ENCODE measurements at places on chromosomes 3 and 15.

DNA sequence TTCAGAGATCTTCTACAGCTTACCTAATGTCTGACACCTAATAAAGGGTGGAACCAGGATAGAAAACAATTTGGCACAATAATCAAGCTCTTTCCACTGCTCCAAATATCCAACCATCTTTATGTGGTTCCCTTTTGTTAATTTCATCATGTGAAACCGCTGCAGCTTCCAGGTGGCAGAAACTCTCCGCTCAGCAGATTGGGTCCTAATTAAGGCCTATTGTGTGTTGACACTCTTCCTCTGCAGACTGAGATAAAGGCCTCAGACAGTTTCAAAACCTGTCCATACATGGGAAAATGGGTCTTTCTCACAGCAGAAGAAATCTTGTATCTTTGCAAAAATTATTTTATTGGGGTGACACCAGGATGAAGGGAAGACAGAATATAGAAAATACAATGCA is 1002.4 kb upstream of the SEMA6D start:
- DNase-seq, result no peak

GRCh38 chr3:14334136-14334535 is 68.3 kb upstream of the SLC6A6 start:
- no peak for DNase-seq

GRCh38 chr15:28094732-28095521 is 4.2 kb downstream of the OCA2 start:
- DNase-seq, result peak; percentile 81

DNA sequence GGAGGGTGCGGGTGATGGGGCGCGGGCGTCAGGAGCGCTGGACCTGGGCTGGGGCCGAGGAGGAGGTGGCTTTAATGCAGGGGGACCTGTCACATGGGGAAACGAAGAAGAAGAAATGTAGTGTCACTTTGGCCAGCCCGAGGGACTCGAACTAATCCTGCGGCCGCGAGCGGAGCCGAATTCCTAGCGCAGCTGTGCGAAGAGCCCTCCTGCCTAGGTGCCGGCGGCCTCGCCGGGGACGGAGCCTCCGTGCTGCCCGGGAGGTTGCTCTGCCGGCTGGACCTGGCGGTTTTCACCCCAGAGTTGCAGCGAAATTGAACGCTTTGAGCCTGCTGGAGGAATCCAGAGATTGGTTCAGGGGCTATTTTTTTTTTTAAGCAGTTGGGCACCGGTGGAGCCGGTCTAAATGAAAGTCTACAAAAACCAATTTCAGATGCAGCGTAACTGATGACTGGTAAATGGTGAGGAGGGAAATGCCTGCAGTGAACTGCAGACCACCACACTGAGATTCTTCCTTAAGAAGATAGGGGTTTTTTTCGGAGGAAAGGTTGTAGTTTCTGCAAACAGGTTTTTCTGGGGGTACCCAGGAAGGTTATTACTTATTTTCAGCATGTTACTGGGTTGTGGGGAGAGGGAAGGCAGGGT is 662 bp downstream of the TMEM108 start:
- peak; percentile 84 for DNase-seq

GRCh38 chr3:142152384-142152783 is 3.0 kb upstream of the TFDP2 start:
- DNase-seq, result peak; percentile 58

GRCh38 chr3:36765104-36765503 is 751 bp upstream of the DCLK3 start:
- DNase-seq, result peak; percentile 59

- DNase-seq, result peak; percentile 68
Measured at GRCh38 chr3:47612178-47612577, 33.5 kb upstream of the CSPG5 start.

GRCh38 chr15:47609693-47610092 is 107.6 kb upstream of the SEMA6D start:
- no peak for DNase-seq

GRCh38 chr15:99466701-99467337 is 99.0 kb upstream of the MEF2A start:
- peak; percentile 65 for DNase-seq

GRCh38 chr3:41148478-41148877 is 50.8 kb upstream of the CTNNB1 start:
- no peak for DNase-seq

DNA sequence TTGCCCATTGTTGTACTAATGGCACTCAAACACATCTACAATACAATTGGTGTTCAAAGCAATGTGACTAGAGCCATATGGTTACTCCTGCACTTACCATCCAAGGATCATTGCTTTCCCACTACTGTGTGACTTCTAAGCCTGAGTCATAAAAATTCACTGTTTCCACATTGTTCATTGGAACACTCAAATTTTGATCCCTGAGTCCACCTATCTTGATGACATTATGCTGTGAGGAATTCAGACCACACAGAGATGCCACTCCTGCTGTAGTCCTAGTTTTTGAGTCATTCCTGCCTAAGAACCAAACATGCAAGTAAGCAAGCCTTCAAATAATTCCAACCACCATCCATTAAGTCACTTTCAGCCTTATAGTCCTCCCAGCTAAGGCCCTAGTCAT is 176.2 kb downstream of the EFHB start:
- DNase-seq, result no peak
